CD4-positive, alpha-beta T cell treated with Interferon gamma for 1 hour (primary cell): ENCODE measurements at places on chromosomes 5 and 9.

GRCh38 chr9:22010866-22011625 lies 1.9 kb upstream of the CDKN2B start:
- no peak for DNase-seq

DNA sequence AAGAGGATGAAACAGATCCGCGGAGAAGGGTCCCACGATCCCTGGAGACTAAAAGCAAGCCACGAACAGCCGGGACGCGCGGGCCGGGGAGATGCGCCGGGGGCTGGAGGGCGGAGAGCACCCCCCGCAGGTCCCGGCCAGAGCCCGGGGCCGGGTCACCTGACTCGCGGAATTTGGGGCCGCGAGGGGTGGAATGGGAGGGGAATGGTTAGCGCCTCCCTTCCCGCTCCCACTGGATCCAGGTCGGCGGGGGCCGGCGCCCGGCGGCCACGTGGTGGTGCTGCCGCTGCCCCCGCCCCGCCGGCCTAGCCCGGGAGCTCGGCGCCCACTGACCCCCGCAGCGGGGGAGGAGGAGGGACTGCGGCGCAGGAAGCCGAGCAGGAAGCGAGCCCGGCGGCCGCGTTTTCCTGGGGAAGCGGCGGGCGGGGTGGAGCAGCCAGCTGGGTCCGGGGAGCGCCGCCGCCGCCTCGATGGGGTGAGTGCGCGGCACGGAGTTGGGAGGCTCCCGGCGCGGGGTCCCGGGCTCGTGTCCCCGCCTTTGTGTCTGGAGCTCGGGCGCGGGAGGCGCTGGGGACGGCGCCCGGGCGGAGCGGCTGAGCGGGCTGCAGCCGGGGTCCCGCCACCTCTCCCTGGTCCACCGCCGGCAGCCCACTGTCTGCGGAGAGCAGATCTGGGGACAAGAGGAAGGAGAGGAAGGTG lies at the start of gene RAI14:
Gene RAI14, plus strand, starts transcription at position 328 of the 699 bp plus-strand sequence. CDS start 30,592 bp downstream, outside the sequence.
- no peak for DNase-seq

GRCh38 chr5:180785121-180785781 lies 17.4 kb downstream of the MGAT1 start:
- DNase-seq: no peak

GRCh38 chr5:83927140-83927733 lies 206.6 kb upstream of the HAPLN1 start:
- DNase-seq: no peak
